Left lobe of liver (tissue), 2 donors: ENCODE measurements at places on chromosomes 7 and 10.

DNA sequence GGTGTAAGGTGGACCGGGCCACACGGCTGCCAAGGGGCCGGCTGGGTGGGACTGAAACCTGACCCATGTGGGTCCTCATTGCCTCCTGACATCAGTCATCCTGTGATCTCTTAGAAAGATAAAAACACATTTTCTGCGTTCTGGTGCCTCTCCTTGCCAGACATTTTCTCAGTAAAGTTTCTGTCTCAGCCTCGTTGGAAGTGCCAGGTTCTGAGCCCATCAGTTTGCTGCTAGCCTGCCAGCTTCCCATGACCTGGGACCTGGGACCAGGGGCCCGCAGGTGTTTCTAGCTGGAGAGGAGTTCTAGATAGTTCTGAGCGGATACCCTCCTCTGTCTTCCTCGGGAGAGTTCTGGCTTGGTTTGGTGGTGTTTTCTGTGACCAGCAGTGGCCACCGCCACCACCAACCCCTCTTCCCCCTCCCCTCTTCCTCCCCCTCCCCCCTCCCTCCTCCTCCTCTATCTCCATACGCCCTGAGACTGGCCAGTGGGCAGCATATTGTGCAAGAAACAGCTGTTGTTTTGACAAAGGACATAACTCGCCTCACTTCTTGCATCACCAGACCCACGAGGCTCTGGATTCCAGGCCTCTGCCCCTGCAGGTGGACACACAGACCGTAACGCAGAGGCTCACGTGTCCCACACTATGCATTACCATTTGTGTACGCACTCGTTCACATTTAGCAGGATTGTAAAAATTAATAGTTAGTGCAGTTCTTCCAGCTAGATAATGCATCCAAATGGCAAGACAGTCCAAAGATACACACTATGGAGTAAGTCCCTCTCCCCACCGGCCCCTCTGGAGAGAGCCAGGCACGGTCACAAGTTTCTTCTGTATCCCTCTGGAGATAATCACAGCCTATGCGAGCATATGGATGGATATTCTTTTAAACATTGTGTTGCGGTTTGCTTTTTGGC lies 94.6 kb downstream of the CUX1 start:
- DNase-seq = peak; percentile 84

GRCh38 chr7:90233569-90233968 lies 11.4 kb upstream of the CFAP69 start:
- DNase-seq = no peak

DNA sequence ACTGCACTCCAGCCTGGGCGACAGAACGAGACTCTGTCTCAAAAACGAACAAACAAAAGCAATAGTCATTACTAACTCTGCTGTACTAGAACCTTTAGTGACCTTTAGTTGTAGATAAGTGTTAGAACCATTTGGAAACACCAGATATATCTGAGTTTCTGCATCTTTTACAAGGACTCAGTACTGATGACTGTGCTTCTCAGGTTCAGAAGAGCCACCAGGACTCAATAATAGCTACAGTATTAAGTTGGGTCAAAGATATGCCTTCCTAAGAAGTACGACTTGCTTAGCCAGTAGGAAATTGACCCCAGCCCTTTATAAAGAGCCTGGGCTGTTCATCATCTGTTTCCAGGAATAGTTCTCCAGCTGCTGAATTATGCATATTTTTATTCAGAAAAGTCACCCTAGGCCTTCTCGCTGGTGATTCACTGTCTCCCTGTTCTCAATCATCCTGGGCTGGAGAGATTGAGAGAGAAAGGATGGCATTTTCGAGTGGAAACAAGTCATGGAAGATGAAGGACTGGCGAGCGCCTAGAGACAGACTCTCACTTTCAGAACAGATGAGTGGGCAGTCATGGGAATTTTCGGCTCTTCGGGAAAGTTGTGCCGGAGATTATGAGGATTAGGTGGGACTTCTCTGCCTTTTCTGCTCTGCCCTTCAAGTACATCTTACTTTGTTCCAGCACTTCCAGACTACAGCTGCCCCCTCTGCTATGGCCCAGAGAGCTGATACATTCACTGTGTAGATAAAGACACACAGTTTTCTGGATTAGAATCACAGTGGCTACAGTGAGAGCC lies 316.1 kb downstream of the CCDC3 start:
- DNase-seq = no peak

DNA sequence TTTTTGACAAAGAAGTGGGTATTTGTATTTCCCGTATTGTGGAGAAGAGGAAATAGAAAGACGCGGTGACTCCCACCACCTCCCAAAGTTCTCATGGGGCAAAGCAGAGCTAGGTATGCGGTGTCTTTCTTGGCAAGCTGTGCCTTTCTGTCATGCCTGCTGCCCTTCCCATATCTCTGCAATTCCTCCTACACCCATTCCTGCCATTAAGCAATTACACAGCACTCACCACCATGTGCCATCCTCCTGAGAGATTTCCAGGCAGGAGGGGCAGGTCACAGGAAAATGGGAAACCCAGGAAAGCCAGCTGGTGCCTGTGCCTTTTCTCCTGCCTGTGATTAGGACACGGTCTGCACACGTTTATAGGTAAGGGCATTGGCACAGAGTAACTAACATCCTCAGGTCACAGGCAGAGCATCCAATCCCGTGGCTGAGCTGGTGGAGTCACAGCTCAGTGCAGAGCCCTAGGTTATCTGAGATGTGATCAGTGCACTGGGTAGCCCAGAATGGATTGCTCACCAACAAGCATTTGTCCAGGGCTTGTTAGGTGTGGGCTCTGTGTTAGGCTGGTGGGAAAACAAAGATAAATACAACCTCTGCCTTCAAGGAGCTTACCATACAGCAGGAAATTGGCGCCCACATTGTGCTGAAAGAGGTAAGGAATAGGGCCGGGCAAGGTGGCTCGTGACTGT lies 9.4 kb upstream of the CRTAC1 start:
- no peak for DNase-seq

DNA sequence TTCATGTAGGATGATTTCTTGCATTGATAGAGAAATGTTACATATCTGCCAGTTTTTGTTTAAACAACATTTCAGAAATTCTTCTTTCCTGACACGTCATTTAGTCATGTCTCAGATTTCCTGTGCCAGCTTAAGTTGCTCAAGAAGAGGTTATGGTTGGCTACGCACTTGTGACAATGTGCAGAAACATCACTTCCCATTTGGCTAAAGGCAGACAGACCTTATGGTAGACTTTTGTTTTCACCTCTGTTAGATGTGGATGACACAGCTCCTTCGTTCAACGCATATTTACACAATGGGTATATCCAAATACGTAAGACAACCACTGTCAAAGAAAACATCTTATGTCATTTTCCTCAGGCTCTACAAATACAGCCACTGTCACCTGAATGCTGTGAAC lies 125.8 kb downstream of the DOCK4 start:
- no peak for DNase-seq

GRCh38 chr7:158375034-158375433 lies 212.6 kb downstream of the PTPRN2 start:
- DNase-seq = no peak

GRCh38 chr10:79250259-79250658 lies 97.0 kb upstream of the PPIF start:
- DNase-seq = no peak

- no peak for DNase-seq
These were observed 102.3 kb upstream of the PCBD1 start for GRCh38 chr10:70990681-70991080.

GRCh38 chr10:132593900-132594876 lies 56.6 kb downstream of the INPP5A start:
- DNase-seq = peak; percentile 40
